ENCODE measurements at places on chromosomes 3 and 15. TPM values are rescaled to one million over a fixed set of nuclear protein-coding genes. Genes with fewer than 3 reads are reported as not detected.

TP63 gene
- total RNA-seq, result 0.42 TPM

CLDN16 gene
- total RNA-seq, result not detected

KNG1 gene
- not detected for total RNA-seq

DNA sequence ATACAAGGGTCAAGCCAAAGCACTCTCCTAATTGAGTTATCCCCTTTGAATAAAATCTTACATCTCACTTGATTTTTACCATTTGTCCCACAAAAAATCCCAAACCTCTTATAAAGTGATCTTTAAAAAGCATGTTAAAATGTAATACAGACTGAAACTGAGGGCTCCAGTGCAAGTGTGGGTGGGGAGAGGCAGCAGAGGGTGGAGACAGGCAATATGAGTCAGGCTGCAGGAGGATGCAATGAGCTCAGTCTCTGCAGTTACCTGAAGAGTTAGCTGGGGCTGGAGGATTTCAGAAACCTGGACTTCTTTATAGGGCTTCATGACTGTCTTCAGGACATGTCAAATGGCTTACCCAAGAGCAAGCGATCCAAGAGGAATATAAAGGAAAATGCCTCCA lies 14.2 kb upstream of the COLQ start:
- no peak overlapping the region for H3K27ac ChIP-seq
- H3K36me3 ChIP-seq, result no peaks in the 10 kb centered on the region
- H3K4me3 ChIP-seq, result no peak overlapping the region
- peaks cover 5% of the 10 kb centered on the region for H3K4me1 ChIP-seq
- no peak for DNase-seq

DNA sequence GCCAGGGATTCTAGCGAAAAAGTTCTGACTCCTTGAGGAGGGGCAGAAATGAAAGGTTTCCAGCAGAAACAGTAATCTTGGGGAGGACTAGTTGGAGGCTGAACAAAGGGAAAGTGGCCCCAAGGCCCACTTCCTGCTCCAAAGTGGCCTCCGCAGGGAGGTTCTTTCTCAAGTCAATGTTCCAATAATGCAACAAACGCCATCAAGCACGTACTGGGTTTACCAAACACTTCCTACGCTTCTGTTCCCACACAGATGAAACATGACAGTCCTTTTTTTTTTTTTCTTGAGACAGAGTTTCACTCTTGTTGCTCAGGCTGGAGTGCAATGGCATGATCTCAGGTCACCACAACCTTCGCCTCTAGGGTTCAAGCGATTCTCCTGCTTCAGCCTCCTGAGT lies 9.6 kb upstream of the RCCD1 start:
- no peak overlapping the region for H3K27ac ChIP-seq
- H3K36me3 ChIP-seq, result peaks cover 80% of the 10 kb centered on the region
- no peak for DNase-seq
- no peaks in the 10 kb centered on the region for H3K4me1 ChIP-seq

DNA sequence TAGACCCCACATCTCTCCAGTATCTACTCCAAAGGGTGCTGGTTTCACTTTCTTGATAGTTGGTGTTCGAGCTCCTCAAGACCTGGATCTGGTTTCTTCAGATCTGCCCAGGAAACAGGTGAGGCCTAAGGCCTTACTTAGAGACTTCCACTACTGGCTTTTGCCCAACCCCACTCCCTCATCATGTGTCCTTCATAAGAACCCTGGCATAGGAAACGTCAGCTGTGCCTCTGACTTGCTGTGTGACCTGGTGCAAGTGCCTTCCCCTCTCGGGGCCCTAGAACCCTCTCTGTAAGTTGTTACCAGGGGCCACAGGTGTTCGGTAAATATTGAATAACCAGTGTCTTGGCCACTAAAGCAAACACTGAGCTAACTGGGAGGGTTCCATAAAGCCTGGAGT lies 3.9 kb downstream of the OXTR start:
- H3K4me1 ChIP-seq, result peaks cover 8% of the 10 kb centered on the region
- H3K27me3 ChIP-seq, result no peaks in the 10 kb centered on the region
- no peaks in the 10 kb centered on the region for H3K36me3 ChIP-seq
- H3K4me3 ChIP-seq, result no peak overlapping the region

DNA sequence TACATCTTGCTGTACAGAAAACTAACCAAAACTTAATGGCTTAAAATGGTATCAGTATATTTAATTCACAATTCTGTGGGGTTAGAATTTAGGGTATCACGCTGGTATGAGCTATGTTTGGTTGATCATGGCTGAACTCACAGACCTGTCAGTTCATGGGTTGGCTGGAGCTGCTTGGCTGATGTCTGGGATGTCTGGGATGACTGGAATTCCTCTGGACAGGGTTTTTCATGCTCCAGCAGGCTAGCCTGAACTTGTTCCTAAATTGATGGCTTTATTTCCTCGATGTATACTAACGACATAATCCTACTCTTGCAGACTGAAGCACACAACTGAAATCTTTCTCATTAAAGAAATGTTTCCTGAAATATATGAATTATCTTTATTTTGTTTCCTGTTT lies 338.9 kb upstream of the GBE1 start:
- H3K4me1 ChIP-seq, result no peaks in the 10 kb centered on the region
- DNase-seq, result no peak
- H3K4me3 ChIP-seq, result no peak overlapping the region
- no peak overlapping the region for H3K27ac ChIP-seq
- H3K36me3 ChIP-seq, result no peaks in the 10 kb centered on the region
